ENCODE measurements at places on chromosomes 2 and 18.

GRCh38 chr18:67402543-67402942 lies 114.0 kb downstream of the DSEL start:
- no peak for DNase-seq

DNA sequence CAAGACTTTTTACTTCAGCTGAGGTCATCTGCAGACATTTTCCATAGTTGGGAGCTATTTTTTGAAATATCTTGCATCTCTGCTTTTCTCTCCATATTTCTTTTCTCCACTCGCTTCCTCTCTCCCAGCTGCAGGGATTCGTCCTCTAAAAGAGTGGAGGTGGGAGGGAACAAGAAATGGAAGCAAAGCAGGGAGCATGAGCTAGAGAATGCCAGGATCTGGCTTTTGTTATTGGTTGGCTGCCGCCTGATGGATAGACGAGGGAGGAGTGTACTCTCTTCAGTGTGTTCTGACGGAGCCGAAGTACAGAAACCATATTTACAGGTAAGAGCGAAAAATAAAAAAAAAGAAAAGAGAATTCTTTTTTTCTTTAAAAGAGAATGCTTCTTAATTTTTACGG lies at the start of gene CSRNP3:
Gene CSRNP3, plus strand, starts transcription at position 282 of the 400 bp plus-strand sequence. CDS start 125,368 bp downstream, outside the sequence.
- DNase-seq: no peak

DNA sequence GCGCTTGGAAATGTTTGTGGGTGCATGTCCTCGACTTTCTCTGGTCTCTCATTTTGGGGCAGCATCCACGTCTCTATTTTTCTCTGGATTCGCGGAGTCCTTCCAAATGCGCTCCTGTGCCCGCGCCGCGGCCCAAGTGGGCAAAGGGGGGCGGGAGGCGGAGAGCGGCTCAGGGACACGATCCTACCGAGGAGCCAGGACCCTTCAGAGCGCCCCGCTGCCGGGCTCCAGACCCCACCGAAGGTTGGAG lies 990 bp downstream of the EPAS1 start:
- no peak for DNase-seq

DNA sequence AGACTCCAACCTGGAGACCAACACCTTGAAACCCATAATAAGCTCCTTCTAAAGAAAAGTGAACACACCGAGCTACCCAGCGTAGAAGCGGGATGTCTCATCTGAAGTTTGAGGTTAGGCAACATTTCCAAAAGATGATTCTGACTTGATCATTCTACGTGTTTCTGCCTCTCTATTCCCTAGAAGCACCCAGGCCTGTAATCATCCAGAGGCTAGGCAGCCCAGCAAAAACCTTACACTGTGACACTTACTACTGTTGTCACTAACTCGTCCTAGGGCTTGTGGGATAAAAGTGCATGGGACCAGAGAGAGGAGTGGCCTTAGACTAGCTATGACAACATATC lies 1.4 kb downstream of the ZBTB14 start:
- no peak for DNase-seq

DNA sequence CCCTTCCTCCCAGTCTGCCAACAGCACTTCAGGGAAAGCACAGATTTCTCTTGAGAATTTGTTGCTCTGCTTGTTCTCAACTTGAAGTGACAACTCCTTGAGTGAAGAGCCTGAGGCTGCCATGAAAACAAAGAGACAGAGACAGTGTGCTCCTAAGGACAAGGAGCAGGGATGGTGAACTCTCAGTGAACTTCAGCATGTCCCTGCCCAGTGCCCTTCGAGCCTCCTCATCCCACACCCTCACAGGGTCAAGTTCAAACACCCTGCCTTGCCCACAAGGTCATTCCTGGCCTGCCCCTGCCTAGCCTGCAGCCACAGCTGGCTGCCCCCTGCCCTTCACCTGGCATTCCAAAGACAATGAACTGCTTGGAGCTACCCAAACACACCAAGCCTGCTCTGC lies 343.5 kb upstream of the KLHL29 start:
- DNase-seq: no peak

- DNase-seq: peak; percentile 58
These were observed 12.1 kb downstream of the CD226 start for GRCh38 chr18:69935319-69936190.

- DNase-seq: no peak
These were observed 17.7 kb upstream of the ERBB4 start for GRCh38 chr2:212556296-212556695.

GRCh38 chr2:181430406-181431118 lies 26.6 kb upstream of the ITGA4 start:
- no peak for DNase-seq

- DNase-seq: no peak
These were observed 68.1 kb downstream of the C1D start for GRCh38 chr2:67994716-67995115.

GRCh38 chr2:215684448-215685237 lies 248.8 kb upstream of the FN1 start:
- no peak for DNase-seq

DNA sequence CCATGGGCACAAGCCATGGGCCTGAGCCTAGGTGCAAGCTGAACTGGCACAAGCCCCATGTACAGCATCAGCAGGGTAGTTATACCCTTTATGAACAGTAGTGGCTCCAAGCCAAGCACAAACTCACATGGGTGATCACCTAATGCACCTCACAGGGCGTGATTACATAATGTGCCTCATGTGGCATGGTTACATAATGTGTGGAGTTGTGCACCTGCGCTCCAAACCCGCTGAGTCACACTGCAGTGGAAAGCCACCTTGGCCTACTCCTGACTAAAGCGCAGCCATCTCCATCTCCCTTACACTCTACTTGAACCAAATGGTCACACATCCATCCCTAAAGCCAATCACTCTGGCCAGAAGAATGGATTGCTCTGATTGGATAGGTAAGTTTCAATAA lies 279.7 kb downstream of the MBD2 start:
- DNase-seq: no peak

DNA sequence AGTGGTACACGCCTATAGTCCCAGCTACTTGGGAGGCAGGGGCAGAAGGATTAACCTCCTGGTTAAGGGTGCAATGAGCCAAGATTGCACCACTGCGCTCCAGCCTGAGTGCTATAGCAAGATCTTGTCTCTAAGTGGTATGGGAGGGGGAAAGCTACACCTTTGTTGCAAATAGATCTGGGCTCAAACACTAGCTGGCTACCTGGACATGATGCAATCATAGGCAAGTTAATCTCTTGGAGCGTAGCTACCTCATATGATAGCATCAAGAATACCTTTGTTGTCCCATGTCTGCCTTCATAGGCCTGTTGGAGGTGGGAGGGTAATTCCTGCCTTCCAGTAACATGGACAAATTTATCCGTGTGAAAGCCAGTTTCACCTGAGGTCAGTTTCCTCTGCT lies 15.7 kb downstream of the KLHL29 start:
- DNase-seq: no peak

DNA sequence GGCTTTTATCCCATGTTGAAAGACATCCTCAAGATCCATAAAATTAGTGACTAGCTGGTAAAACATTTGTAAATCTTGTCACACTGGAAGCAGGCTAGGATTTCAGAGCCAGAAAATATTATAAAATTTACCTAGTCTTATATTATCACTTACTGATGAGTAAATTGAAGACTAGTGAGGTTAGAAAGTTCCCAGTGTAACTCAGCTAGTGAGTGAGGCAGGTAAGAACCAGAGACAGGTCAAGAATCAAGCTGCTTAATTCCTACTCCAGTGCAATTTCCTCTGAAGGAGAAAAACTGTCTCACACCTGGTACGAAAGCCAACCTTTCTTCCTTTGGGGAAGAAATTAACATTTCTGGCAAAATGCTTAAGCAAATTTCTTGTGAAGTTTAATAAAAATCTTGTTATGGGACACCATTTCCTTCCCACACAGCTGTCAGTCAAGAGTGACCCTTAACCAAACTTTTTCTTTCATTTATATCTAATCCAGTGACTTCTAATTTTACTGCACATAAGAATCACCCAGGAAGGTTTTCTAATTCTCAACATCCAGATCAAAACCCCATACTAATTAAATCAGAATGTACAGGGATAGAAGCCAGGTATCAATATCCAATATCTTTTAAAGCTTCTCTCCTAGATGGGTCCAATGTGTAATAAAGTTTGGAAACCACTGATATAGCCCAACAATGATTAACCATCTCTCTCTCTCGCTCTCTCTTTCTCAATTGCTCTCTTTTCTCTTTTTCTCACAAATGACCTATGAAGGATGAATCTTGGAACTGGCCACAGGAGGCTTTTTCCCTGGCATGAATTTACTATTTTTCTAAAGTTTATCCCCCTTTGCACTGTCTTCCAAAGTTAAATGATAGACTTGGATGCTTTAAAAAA lies 264.3 kb upstream of the SLC39A10 start:
- DNase-seq: no peak

GRCh38 chr18:3219241-3219630 lies 532 bp downstream of the MYOM1 start:
- DNase-seq: no peak

DNA sequence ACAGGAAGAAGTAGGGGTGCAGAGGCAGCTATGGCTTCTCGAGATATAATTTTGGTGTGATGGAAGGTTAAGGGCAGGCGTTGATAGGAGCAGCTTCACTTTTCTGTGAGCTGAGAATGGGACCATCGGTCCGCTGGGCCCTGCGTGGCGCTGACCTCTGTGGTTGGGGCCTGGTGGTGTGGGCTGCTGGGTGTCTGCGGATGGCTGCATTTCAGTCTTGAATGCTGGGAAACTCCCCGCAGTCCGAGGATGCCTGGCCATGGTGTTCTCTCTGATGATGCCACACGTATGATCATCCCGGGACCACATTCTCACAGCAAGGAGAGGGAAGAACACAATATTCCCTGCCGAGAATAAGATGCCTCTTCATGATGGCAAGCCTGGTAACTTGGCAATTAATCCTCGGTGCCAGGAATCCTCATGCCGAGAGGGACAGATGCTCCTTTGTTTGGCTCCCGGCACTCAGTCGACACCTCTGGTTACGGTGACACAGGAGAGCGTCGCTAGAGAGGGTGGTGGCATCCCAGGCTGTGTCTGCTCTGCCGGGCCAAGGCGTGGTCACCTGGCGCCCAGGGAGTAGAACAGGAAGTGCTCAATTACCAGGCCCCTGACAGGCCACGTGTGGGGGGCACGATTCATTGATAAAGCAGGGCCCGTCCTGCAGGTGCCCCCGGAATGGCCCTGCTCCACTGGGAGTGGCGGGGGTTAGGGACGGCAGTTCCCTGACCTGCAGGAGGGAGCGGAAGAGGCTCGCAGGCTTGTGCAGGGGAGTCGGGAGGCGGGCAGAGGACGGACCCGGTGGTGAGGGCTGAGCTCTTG lies 119.4 kb upstream of the CTDP1 start:
- DNase-seq: no peak

DNA sequence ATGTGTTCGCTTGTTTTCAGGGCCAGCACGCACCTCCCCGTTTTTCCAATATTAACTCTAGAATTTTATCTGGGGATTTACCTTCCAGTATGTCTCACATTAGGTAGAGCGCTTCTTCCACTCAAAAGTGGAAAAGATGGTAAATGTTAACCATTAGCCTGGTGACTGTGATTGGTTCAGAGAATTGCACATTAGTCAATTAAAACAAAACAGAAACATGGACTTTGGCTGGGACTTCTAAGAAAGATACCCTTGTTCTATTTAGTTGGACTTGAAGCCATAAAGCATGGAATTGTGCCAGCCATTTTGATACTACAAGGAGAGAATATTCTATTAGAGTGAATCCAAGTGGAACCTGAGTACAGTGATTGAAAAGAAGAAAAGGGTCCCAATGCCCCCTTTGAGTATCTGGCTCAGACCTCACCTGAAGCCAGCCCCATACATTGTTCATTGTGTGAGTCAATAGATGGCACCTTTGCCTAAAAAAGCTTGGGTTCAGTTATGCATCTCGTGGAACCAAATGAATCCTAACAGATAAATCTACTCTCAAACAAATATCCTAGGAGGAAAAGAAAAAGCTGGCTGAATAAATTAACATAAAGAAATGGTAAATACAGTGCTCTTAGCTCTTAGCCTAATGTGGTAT lies 354.3 kb downstream of the IRS1 start:
- no peak for DNase-seq

DNA sequence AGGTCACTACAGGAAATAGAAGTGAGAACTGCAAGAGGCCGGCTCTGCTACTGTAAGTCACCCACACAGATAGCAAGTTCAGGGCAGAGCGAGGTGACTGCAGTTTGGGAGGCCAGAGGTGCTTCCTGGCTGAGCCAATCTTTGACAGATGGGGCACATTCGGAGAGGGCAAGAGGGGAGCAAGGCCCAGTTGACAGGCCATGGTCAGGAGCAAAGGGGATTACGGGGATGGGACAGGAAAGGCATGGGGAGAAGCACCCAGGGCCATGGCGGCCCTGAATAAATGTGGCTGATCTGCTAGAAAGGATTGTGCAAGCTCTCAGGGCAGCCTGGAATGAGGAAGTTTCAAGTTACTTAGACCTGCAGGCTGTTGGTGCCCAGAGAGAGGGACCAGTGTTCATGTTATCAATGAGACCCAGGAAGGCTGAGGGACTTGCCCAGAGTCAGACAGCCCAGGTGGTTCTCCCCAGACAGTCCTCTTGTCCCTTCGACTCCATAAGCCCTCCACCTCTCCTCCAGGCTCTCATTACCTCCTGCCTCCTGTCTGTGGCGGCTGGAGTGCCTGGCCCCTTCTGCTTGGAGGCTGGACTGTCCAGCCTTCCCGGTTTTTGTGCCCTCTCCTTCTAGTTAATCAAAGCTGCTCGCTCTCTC lies 123.3 kb downstream of the CTIF start:
- DNase-seq: no peak

GRCh38 chr2:144826105-144826504 lies 306.2 kb upstream of the ZEB2 start:
- DNase-seq: no peak

DNA sequence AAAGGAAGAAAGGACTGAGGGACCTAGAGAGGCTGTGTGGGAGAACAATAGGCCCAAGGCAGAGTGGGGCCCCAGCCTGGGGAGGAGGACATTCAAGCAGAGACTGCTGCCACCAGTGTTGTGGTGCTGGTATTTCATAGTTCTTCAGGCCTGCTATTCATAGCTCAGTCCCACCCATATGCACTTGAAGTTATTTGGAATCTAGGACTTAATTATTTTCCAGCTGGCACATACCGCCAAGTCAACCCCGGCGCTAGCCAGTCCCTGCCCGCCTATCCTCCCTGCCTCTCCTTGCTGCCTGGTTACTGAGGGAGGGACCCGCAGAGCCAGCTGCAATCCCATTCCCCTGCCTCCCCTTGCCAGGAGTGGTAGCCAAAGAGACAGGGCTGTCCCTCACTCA lies 141.2 kb downstream of the CABLES1 start:
- DNase-seq: no peak

- DNase-seq: no peak
These were observed 15.4 kb upstream of the RBMS1 start for GRCh38 chr2:160509016-160509415.

GRCh38 chr2:100610381-100610831 lies 47.6 kb downstream of the PDCL3 start:
- peak; percentile 55 for DNase-seq

- no peak for DNase-seq
These were observed 438.9 kb downstream of the SATB2 start for GRCh38 chr2:199018826-199019225.

- no peak for DNase-seq
These were observed 84.4 kb upstream of the LYPD1 start for GRCh38 chr2:132754392-132754791.

- no peak for DNase-seq
These were observed 246.5 kb downstream of the GBX2 start for GRCh38 chr2:235921508-235922191.

Data from stimulated activated CD4-positive, alpha-beta T cell treated with anti-CD3 and anti-CD28 coated beads, Interleukin-1b, Interleukin-23, amount 100 ng/mL, for 1 hour (primary cell).